KBM-7 (cell line): ENCODE measurements at places on chromosomes 12 and 14.

DNA sequence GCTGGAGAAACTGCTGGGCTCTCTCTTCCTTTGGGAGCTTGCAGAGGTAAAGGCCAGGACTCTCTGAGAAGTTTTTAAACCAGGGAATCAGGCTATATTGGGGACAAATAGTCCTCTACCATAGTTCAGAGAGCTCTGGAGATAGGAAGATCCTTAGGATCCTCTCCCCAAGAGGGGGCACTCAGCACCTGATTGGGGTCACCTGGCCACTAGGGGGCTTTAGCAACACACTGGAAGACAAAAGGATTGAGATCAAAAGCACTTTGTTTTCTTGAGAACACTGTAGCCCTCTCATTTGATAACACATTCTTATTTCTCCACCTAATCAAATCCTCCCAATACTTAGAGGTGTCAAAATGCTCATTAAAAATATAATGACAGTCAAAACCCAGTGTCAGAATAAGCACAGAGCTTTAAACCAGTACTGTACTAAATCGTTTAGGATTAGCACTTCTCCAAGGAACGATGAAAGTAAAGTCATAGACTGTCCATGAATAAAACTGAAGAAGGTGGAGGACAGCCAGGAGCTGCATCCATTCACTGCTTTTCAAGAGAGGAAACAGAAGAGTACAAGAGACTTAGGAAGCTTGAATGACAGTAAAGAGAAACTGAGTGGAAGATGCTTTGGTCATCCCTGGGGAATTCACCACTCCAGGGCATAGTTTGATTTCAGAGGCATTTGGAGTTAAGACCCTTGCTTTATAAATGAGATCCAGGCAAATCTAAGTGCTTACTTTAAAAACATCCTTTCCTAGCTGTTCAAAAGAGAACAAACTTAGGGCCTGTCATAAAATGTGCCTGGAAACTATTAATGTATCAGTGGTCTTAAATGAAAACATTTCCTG, 26.5 kb downstream of the BMP4 start:
- DNase-seq = peak; percentile 19

DNA sequence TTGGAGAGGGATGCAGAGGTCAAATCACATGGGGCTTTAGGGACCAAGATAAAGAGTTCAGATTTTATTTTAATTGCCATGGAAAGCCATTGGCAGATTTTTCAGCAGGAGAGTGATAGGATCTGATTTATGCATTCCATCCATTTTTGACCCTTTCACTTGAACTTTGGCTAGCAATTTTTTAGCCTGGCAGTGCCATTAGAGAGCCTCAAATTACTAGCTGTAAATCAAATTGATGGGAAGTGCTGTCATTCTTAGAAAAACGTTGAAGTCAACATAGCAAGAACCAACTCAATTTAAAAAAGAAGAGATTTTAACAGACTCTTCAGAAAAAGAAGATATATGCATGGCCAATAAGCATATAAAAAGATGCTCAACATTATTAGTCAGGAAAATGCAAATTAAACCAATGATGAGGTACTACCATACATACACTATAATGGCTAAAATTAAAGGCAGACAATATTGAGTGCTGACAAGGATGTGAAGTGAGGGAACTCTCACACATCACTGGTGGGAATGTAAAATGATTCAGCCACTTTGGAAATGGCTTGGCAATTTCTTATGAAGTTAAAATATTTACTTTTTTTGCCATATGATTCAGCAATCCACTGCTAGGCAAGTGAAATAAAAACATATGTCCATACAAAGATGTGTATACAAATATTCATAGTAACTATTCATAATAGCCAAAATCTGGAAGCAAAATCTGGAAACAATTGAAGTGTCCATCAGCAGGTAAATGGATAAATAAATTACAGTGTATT, 89.7 kb downstream of the PTCSC3 start:
- DNase-seq = no peak

GRCh38 chr12:91406920-91407341, 224.3 kb upstream of the DCN start:
- no peak for DNase-seq

DNA sequence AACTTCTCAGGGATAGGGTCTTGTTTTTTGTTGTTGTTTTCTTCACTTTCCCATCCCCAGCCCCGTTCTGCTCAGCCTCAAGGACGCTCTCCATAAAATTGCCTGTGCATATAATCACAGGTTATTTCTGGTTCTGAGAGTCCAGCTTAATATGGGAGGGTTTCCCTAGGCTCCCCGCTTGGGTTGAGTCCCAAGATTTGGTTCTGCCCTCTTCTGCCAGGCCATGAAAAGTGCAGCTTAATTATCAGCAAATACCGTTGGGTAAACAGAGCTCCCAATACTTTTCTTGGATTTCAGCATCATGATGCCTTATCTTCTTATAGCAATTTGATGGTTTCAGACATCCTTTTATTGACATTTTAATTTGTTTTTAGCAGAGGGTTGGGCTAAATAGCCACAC, 75.6 kb downstream of the GRIN2B start:
- no peak for DNase-seq

GRCh38 chr12:130431176-130431575, 93.5 kb downstream of the PIWIL1 start:
- no peak for DNase-seq

DNA sequence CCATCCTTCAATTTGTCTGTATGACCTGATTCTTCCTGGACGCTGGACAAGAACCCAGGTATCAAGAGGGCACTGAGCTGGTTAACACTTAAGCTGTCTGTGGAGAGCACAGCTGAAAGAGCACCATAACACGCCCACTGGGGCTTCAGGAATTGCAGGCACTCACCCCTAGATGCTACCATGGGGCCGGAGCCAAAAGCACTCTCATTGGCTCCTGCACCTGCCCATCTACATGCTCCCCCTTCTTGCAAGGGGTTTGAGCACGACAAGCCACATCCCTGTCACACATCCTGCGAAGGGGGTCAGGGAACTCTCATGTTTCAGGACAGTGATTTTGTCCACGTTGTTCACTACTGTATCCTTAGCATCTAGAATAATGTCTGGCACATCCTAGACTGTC, 35.1 kb upstream of the TBC1D15 start:
- DNase-seq = no peak

DNA sequence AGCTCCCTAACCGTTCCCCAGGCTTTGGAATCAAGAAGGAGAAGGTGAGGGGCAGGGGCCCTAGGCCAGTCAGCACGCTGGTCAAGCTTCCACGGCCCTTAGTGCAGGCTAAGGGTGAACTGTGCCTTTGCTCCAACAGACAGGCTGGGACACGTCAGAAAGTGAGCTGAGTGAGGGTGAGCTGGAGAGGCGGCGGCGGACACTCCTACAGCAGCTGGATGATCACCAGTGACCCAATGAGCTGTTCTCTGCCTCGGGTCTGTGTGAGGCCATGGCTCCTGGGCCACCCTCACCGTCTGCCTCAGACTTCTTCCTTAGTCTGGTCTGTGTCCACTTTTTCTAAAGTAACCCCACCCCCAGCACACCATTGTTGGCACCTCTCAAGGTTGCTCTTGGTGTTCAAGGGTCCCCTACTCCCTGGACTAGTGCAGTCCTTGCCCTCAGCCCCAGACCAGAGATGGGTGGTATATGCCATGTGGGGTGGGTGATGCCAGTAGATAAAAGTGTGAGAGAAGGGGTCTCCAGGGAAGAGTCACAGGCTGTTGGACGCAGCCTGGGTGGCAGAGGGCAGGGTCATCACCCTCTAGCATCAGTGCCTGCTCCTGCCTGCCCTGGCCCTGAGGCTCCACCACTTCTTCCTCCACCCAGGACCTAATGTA, 20.7 kb downstream of the PRPF40B start:
- no peak for DNase-seq
